ENCODE measurements at places on chromosomes 11 and 22.

DNA sequence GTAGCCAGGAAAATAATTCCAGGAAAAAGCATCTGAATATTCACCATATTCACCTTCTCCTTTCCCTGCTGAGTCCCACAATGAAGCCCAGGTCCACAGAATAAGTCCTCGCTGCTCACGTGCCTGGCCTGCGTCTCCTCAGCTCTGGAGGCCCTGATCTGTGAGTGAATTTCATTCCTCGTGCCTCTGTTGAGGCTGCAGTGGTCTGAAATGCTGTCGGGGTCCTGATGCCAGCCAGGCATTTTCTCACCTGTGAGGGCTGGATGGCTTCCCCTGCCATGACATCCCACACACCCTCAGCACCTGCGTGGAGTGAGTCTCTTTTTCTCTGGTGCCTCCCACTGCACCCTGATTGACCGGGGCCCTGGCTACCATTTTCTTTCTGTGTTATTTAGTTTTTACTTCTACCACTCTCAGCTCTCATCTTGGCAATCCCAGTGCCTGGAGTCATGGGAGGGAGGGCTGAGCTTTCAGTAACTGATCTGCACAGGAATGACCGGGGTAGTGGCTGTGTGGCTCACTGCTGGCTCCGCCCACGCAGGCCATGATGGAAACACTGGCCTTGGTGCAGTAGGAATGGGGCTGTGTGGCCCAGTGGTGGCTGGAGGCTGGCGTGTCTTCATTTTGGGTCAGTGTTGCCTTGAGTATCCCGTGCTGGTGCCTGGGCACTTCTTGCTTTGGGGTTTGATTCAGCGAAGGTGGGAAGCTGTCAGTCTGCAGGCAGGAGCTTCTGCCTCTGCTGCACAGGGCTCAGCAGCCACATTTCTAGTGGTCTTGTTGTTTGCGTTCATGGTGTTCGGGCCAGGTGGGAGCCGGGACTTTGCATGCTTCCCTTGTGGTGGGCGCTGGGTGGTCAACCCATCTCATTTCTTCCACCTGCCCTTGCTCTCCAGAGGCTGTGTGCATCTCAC lies 807.2 kb downstream of the TBC1D22A start:
- no peak for DNase-seq

DNA sequence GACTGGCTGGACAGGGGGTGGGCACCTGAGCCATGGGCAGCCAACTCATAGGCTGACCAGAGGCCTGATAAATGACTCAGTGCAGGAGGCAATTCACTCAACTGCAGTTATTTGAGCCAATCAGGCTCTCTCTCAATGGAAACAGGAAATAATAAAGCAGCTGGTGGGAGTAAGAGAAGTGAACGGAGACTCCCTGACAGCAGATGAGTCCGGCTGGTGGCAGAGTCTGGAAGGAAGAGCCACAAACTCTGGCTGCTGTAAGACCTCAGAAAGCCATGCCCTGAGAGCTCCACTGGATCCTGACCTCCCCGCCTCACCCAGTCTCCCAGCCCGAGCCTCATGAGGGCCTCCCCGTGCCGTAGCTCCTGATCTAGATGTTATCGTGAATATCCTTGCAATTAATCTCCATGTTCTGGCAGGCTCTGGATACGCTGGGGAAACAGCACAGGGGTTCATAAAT lies 69.8 kb downstream of the TRIM29 start:
- no peak for DNase-seq

DNA sequence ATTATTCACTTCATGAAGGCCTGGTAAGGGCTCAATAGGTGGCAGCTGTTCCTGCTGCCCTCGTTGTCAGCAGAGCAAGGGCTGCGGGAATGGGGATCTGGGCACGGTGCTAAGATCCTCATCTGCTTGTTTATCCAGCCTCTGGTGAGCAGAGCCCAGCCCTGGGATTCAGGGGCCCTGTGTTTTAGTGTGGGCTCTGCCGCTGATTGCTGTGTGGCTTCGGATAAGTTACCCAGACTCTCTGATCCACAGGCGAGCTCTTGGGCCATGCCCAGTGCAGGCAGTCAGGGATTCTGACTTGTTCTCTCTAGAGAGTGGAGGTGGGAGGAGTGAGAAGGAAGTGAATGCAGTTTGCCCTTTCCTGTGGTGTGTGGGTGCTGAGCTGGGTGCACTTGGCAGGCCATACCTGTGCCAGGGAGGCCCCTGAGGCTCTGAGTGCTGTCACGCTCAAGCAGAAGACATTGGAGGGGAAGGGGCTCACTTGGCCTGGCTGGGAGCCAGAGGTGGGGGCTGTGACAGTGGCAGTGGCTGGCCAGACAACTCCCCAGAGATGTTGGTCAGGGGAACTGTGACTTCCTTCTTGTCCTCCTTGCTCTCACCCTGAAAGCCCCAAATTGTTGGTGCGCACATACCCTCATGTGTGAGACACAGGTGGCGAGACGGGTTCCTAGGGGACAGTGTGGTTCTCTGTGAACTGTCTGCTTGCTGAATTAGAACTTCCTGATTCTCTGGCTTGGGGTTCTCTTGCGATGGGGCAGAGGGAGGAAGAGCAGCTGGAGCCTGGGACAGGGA lies 43.7 kb downstream of the CD82 start:
- DNase-seq: no peak

DNA sequence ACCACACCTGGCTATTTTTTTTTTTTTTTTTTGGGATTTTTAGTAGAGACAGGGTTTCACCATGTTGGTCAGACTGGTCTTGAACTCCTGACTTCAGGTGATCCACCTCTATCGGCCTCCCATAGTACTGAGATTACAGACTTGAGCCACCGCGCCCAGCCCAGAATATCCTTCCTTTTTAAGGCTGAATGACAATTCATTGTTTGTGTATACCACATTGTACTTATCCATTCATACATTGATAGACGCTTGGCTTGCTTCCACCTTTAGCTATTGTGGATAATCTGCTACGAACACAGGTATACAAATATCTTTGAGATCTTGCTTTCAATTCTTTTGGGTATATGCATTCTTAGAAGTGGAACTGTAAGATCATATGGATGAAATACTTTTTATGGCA lies 10.8 kb upstream of the RASSF10 start:
- no peak for DNase-seq

- no peak for DNase-seq
Observed at GRCh38 chr11:101705972-101706371, 122.2 kb upstream of the TRPC6 start.

DNA sequence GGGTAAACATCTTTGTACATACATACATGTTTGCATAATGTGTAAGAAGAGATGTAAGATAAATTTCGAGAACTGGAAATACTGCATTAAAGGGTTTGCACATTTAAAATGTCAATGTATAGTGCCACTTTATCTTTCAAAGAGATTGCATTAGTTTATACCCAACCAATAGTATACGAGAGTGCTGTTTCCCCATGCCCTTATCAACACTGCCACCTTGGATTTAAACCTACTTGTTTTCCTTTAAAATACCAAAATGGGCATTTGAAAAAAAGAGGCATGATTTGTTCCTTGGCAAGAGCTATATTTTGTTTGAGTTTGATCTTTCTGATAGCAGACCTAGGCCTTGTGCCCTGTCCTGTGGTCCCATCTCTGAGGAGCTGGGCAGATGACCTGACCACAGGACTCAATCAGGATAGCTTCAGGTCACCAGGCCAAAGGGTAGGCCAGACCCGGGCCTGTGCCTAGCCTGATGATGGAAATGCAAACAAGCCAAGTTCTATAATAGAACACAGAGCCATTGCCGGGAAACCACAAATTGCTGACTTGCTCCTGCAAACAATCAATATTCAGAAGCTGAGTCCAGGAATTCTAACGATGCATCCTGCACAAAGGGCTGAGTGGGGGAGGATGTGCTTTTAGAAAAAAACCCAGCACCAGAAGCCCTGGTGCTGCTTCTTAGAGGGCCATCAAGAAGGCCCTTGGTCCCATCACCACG lies 16.9 kb upstream of the ALG8 start:
- DNase-seq: no peak

- no peak for DNase-seq
Observed at GRCh38 chr11:45104006-45104789, 42.2 kb upstream of the PRDM11 start.

- no peak for DNase-seq
Observed at GRCh38 chr11:117489999-117490679, 162.5 kb downstream of the CEP164 start.

GRCh38 chr11:128868841-128869671 lies 2.0 kb upstream of the KCNJ1 start:
- DNase-seq: no peak

GRCh38 chr11:2271077-2271326 lies 614 bp upstream of the ASCL2 start:
- DNase-seq: peak; percentile 43

- DNase-seq: no peak
Observed at GRCh38 chr11:36431429-36432092, 78.5 kb downstream of the TRAF6 start.

GRCh38 chr11:83685730-83686129 lies 399.6 kb upstream of the CCDC90B start:
- no peak for DNase-seq

DNA sequence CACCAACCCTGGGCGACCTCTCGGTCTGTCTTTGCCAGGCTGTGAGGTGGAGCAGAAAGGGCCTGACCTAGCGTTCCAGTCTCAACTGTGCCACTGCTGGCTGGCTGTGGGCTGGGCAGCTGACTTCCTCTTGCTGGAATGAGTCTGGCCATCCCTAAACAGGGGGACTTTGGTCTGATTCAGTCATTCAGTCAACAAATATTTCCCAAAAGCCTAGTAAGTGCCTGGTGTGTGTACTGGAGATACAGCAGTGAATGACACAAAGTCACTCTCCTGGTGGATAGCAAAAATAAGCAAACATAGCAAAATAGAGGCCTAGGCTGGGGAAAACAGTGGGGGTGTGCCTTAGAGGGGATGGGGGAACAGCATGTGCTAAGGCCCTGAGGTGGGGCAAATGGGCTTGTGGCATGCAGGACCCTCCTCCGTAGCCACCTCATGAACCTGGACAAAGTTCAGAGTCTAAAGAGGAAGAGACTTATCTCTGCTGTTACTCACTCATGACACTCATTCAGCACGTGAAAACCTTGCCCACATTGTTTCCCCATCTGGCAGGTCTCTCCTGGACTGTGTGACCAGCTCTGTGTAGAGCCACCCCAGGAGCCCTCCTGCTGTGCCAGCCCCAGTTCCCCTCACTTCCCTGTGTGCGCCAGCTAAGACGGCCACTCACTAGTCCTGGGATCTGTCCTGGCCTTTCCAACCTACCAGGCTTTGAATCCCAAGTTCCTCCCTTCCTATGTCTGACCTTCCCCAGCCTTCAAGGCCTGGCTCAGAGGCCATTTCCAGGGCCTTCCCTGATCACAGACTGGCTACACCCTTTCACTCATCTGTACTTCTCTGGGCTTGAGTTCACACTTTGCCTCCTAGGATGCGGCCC lies 4.7 kb downstream of the GUCD1 start:
- DNase-seq: peak; percentile 48

- DNase-seq: no peak
Observed at GRCh38 chr11:73260127-73260457, 12.0 kb upstream of the P2RY6 start.

GRCh38 chr11:6737872-6738466 lies 33.8 kb downstream of the OR2AG2 start:
- DNase-seq: peak; percentile 66

DNA sequence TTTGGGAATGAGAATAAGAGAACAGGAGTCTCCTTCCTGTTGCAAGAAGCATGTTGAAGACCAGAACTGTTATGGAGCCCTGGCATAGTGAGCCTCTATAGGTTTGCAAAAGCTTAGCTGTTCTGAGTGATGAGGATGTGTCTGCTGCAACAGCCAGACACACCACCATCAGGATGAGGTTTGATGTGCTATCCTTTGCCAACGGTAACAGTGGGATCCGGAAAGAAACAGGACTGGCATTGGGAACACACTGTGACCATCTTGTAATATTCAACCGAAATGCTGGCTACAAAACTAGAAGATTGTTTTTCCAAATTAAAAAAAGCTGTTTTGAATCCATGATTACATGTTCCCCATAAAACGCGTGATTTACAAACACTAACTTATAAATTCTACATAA lies 117.0 kb downstream of the ME3 start:
- DNase-seq: no peak

DNA sequence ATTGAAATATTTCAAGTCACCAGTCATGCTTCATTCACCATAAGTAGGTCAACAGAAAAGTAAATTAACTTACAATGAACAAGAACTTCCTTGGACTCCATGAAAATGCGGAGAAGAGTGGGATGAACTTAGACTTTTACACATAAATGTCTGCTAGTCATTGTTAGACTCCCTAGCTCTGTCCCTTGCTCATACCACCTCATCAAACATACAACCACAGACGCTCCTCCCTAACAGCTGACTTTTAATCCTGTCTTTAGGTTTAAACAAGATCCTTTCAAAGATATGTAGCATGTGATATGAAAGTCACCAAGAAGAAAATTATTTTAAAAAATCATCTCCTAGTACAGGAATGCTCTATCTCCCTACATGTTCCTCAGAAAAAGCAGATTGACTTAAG lies 248.1 kb downstream of the DLG2 start:
- DNase-seq: no peak

DNA sequence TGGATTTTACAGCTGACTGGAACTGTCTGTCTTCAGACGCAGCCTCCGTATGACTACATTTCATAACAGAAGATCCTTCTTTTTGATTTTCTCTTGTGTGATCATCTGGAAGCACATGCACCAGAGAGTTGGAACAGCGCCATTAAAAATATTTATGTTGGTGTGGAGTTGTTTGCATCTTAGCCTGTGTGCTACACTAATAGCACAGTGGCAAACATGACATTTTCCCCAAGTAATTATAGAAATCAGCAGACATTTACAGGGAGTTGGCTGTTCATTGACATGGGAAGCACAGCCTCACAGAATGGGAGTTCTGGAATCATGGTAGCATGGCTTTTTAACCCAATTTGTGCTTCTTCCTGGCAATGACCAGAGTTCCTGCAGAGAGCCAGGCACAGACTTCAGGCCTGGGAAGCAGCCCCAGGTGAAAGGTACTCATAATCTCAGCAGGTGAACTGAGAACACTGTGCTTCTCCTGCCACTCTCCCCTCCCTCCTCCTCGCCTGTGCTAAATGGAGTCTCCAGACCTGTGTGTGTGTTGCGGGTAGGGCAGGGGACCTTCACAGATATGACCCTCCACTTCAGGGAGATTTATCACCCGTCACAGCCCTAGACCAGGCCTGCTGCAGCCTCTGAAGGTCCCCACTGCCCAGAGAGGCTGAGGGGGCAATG lies 82.8 kb upstream of the PLET1 start:
- DNase-seq: no peak

GRCh38 chr11:20258376-20258895 lies 98.2 kb upstream of the DBX1 start:
- DNase-seq: no peak
